Mesendoderm (in vitro differentiated cells): ENCODE measurements at places on chromosomes 7 and 10.
A peak's percentile ranks its signal among the peaks of the same experiment; 100 is the strongest.

- no peak for DNase-seq
Observed at GRCh38 chr7:2605608-2606538, 25.9 kb upstream of the TTYH3 start.

DNA sequence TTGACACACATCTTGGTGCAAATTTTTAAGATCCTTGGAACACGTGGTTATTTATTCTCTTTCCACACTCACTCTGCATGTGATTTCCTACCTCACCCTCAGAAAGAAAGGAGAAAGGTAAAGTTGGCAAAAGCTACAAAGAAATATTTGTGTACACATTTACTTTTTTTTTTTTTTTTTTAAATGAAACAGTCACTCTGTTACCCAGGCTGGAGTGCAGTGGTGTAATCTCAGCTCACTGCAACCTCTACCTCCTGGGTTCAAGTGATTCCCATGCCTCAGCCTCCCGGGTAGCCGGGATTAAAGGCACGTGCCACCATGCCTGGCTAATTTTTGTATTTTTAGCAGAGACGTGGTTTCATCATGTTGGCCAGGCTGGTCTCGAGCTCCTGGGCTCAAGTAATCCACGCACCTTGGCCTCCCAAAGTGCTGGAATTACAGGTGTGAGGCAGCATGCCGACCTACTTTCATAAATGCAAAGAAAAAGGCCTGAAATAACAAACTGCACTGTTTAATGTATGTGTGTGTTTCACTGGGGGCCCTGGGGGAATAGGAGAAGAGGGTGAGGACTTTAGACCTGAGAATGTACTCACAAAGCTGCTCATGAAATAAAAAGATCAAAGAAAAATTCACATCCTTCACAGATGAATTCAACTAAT, 71.6 kb upstream of the GRID1 start:
- no peak for DNase-seq

DNA sequence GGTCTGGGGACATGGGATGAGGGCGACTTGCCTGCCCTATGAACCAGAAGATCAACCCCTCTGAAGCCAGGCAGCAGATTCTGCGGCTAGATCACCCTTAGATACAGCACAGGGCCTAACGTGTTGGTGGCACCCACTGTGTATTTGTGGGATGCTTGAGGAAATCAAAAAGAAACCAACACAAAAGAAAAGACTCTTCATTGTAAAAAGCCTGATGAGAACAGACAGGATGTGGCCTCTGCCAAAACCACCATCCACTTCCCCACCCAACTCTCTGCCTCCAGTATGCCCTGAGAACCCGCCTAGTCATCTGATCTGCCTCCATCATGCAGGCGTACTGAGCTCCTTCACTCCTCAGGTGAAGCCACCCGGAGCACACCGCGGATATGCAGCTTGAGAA, 97.2 kb upstream of the INSYN2A start:
- no peak for DNase-seq

DNA sequence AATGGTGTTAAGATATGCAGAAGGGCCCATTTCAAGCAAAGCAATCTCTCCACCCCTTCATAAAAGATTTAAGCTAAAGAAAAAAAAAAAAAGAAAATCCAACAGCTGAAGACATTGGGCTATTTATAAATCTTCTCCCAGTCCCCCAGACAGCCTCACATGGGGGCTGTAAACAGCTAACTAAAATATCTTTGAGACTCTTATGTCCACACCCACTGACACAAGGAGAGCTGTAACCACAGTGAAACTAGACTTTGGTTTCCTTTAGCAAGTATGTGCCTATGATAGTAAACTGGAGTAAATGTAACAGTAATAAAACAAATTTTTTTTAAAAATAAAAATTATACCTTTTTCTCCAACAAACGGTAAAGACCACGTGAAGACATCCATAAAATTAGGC, 28.6 kb downstream of the PPP3CB start:
- no peak for DNase-seq

- DNase-seq = no peak
Observed at GRCh38 chr10:133350950-133351329, 3.8 kb downstream of the PRAP1 start.

DNA sequence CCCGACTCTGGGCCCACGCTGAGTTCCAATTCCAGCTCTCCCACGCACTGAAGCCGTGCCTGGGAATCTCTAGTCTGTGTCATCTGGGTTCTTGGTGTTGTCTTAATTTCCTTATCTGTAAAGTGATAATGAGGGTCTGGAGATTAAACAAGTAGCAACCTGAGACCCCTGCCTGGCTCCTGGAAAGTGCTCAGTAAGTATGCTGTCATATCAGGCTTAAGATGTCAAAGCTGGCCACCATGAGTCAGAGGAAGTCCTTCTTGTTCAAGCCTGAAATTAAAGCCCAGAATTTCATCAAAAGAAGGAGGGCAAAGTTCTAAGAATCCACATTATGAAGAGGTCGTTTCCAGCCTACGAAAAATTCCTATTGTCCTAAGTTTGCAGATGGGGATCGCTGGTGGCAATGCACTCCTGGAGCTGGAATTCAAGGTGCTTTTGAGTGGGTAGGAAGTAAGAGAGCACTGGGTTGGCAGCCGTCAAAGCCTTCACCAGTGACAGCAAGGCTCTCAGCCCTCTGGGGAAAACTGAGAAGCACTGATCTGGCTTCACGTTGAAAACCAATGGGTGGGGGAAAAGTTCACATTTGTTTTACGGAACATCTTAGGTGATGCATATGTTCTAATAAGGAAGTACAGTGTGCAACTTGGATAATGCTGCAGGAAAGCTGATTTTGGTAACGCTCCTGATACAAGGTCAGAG, 50.3 kb upstream of the NCAPG2 start:
- peak; percentile 65 for DNase-seq

DNA sequence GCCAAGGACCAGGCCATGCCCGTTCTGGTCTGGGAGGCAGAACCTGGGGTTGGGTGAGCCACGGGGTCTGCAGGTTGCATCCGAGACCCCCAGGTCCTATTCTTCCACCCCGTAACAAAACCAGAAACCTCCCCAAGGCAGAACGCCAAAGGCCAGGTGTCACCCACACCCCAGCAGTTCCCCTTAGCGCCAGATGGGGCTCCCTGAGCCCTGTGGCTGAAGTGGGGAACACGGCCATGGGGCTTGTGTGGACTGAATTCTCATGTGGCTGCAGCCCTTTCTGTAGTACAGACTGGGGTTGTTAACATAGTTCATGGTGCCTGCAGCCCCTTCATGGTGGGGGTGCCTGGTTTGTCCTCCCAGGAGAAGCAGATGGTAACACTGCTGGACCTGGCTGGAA, 10.2 kb downstream of the BRI3 start:
- no peak for DNase-seq

GRCh38 chr10:123913688-123914268, 22.2 kb upstream of the CPXM2 start:
- DNase-seq = peak; percentile 47

DNA sequence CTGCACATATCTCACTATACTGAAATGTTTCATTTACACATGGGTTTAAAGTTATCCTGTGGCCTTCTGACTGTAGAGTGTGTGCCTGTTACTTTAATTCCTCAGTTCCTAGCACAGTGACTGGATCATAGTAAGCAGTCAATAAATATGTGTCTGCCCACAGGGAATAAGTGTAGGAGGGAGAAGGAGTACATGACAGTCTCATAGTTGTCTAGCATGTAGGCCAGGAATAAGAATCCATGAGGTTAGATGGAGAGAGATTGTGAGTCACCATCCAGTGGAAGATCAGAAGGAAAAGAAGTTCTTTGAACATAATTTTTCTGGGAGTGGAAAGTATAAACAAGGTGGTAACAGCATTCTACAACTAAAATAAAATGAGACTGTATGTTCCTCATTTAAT, 36.6 kb upstream of the SEMA3A start:
- no peak for DNase-seq

DNA sequence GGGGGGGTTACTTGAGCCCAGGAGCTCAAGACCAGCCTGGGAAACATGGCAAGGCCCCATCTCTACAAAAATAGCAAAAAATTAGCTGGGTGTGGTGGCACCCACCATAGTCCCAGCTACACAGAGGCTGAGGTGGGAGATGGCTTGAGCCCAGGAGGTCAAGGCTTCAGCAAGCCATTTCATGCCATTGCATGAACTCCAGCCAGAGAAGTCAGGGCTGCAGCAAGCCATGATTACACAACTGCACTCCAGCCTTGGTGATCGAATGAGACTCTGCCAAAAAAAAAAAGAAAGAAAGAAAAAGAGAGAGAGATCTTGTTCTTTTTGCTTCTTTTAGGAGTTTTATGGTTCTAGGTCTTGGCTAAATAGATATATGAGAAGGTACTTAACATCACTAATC, 200.2 kb upstream of the PHYHIPL start:
- no peak for DNase-seq

- no peak for DNase-seq
Observed at GRCh38 chr7:93933156-93933555, 11.6 kb downstream of the GNG11 start.

DNA sequence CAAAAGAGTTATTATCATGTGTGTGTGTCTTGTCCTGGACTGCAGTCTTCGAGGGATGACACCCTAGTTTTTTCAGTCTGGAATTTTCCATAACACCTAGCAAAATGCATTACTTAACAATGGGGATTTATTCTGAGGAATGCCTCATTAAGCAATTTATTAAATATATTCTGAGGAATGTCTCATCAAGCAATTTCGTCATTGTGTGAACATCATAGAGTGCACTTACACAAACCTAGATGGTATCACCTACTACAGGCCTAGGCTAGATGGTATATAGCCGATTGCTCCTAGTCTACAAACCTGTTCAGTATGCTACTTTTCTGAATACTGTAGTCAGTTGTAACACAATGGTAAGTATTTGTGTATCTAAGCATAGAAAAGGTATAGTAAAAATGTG, 1.1 kb upstream of the STEAP4 start:
- DNase-seq = no peak

- DNase-seq = no peak
Observed at GRCh38 chr10:113272511-113272910, 280.3 kb upstream of the HABP2 start.

DNA sequence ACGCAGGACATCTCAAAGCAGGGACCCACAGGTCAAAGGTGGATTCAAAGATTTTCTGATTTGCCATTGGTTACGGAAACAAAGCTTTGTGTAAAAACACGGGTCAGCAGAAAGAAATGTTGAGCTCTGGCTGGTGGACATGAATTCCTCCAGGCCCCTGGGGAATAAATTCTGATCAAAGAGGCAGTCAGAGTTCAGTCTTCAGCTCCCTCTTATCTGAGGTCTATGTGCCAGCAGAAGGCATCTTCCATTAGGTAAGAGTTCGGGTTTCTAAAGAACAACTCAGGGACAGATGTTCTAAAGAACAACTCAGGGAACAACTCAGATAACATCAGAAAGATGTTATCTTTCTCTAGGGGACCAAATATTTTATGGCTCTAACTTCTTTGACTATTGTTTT, 64.9 kb upstream of the PALS2 start:
- DNase-seq = peak; percentile 51

DNA sequence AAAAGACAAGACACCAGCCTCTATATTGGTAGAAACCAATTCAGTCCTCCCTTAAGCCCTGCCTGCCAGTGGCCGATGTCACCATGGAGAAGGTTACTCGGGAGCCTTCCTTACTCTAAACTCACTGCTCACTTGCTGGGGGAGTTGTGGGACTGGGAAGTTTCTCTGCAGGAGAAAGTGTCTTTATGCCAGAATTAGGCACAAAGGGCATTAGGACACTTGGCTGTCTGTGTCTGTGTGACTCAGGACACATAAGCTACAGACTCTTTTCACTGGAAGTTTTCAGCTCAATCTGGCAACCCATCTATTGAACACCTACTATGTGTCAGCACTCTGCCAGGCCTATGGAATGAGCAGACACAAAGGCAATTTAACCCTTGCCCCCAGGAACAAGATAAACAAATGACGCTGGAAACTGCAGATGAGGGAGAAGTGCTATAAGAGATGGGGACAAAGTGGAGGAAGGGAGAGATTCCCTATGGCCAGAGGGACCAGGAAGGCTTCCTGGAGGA, 49.5 kb upstream of the CACUL1 start:
- DNase-seq = no peak

- DNase-seq = no peak
Observed at GRCh38 chr10:22370320-22370719, 25.0 kb downstream of the SPAG6 start.

DNA sequence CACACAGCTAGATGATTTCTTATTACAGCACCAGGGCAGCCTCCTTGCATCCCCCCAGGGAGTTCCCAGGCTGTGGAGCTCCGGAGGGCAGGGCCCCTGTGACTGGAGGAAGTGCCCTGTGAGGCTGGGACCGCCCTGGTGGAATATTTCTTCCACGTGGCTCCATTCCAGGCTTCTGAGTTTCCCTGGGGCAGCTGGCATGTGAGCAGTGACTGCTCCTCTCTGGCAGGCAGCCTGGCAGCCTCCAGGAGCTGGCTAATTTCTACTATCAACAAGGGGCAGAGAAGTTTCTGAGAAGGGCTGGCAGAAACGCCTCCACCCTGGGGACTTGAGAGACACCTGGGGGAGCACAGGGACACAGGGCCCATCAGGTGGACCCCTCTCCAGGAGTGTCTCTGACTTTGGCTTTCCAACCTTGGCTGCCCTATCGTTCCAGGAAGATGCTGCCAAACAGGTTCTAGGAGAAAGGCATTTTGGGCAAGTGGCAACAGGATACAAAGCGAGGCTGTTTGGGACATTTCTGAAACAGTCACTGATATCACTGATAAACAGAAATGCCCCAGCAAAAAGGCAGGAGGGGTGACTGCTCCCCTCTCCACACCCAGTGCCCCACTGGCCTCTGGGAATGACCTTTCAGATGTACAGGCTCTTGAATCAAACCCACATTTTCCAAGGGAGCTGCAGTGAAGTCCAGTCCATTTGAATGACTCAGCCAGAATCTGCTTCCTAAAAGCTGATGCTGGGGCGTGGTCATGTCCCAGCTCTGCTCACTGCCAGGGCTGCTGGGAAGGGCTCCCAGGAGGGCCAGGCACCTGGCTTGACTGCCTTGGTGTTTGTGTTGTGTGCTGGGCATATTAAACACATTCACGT, 16.1 kb downstream of the MYOF start:
- DNase-seq = no peak

GRCh38 chr10:29980084-29980483, 79.3 kb downstream of the JCAD start:
- DNase-seq = no peak

GRCh38 chr10:54011117-54011516, 789.9 kb downstream of the PCDH15 start:
- no peak for DNase-seq

DNA sequence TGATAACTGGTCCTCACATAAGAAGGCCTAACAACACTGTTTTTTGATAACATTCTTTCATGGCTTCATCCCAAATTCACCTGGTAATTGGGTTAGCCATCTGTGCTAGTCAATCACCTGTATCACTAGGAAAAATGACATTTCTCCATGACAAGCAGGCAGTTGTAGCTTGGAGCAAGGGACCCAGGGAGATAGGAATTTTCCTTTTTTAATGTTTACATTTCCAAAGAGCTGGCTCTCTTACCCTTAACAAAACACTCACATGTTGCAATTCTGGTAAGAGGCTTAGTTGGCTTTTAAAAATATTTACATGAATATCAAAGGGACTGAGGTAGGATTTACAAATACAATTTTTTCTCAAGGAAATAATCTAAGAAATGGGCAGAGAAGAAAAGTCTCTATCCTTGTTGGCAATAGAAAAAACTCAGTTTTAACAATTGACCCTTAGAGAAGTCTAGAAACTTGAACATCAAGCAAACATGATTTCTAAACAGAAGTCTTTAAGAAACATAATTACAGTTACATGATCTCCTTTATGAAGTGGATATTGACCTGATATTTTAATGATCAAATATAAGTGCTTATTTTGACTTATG, 16.1 kb upstream of the AKR1C1 start:
- no peak for DNase-seq
